ENCODE measurements at places on chromosomes 4 and X.

- DNase-seq: peak; percentile 75
- H3K4me1 ChIP-seq: peaks cover 5% of the 10 kb centered on the region
- H3K27ac ChIP-seq: peak within 1 kb of the TSS; percentile 81
- peak within 1 kb of the TSS; percentile 79 for H3K4me3 ChIP-seq
- H3K27me3 ChIP-seq: no peaks in the 10 kb centered on the region
- no peaks in the 10 kb centered on the region for H3K36me3 ChIP-seq
Measured at GRCh38 chrX:74421036-74421739, at the start of gene SLC16A2. SLC16A2 (plus strand) TSS chrX:74421493; CDS start chrX:74421638, 145 bp downstream.

GRCh38 chrX:44908153-44908552 lies 35.2 kb downstream of the KDM6A start:
- peaks cover 26% of the 10 kb centered on the region for H3K4me1 ChIP-seq
- H3K27ac ChIP-seq: no peak overlapping the region
- DNase-seq: peak; percentile 28
- H3K4me3 ChIP-seq: no peak overlapping the region
- no peaks in the 10 kb centered on the region for H3K27me3 ChIP-seq
- no peaks in the 10 kb centered on the region for H3K36me3 ChIP-seq

GRCh38 chrX:154382483-154383069 lies 3.5 kb downstream of the EMD start:
- no peak for DNase-seq
- no peaks in the 10 kb centered on the region for H3K36me3 ChIP-seq
- no peak overlapping the region for H3K27ac ChIP-seq
- 0 out of 2 replicates have a peak, but pooled peaks cover 4% of the 10 kb centered on the region for H3K4me1 ChIP-seq
- H3K27me3 ChIP-seq: no peaks in the 10 kb centered on the region
- H3K4me3 ChIP-seq: no peak overlapping the region

DNA sequence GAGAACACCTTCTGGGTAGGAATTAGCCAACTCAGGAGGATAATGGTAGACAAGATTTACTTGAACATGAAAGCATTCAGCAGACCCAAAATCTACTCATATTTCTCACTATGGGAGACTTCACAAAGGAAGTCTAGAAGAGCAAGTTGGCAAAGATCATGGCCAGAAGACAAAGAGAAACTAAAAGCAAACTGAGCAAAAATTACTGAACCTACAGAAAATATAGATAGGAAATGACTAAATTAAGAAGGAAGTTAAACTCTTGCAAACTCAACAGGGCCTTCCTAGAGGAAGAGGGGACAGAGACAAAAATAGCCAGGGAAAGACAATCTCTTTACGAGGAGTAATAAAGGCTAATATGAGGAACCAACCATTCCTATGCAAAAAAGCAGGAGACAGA lies 18.7 kb downstream of the CORIN start:
- H3K27me3 ChIP-seq: no peaks in the 10 kb centered on the region
- no peak for DNase-seq
- H3K27ac ChIP-seq: no peak overlapping the region
- peaks cover 12% of the 10 kb centered on the region for H3K4me1 ChIP-seq
- no peak overlapping the region for H3K4me3 ChIP-seq

DNA sequence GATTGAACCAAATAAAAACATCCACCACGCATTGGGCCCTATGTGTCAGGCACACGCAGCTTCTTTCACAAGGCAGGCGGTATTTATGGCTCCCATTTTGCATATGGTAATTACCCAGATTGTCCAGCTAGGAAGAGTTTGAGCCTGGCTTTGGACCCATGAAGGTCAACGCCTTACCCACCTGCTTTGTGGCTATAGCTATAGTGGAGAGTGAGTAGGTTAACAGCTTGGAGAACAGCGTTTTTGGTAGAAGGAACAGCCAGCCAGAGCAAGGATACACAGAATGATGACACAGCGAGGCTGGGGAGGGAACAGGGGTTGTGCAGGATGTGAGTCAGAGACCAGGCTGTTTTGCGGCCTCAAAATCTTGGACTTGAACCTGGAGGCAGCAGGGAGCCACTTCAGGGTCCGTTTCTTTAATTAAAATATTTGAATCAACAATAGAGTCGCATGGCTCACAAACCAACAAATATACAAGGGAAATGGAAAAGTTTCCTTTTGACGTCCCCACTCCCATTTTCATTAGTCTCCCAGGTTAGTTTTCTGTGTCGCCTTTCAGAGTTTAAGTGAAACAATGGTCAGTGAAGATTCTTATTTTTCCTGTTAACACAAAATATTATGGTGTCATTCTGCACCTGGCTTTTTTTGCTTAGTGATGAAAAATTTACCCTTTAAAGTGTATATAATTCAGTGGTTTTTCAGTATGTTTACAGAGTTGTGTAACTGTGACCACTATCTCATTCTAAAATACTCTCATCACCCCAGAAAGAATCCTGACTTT lies 118.2 kb upstream of the STX18 start:
- no peaks in the 10 kb centered on the region for H3K27me3 ChIP-seq
- H3K4me3 ChIP-seq: peak overlapping the region; percentile 45
- H3K36me3 ChIP-seq: no peaks in the 10 kb centered on the region
- peaks cover 19% of the 10 kb centered on the region for H3K4me1 ChIP-seq
- DNase-seq: peak; percentile 95
- peak overlapping the region; percentile 89 for H3K27ac ChIP-seq

DNA sequence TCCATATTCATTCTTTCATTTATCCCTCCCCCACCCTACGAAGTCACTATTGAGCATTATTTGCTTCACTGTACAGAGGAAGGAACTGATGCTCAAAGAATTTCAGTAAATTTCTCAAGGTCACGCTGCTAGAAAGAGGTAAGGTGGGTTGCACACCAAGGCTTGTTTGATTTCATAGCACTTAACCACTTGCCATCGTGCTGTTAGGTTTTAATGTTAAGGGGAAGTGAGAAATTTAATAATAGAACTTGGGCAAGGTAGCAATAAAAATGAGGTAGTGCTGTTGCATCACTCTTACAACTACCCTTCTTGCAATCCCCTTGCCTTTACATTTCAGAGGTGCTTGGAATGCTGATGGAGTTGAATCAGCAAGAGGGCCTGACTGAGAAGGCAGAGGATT lies 343.1 kb downstream of the MID1IP1 start:
- H3K27me3 ChIP-seq: no peaks in the 10 kb centered on the region
- no peaks in the 10 kb centered on the region for H3K4me1 ChIP-seq
- DNase-seq: no peak

DNA sequence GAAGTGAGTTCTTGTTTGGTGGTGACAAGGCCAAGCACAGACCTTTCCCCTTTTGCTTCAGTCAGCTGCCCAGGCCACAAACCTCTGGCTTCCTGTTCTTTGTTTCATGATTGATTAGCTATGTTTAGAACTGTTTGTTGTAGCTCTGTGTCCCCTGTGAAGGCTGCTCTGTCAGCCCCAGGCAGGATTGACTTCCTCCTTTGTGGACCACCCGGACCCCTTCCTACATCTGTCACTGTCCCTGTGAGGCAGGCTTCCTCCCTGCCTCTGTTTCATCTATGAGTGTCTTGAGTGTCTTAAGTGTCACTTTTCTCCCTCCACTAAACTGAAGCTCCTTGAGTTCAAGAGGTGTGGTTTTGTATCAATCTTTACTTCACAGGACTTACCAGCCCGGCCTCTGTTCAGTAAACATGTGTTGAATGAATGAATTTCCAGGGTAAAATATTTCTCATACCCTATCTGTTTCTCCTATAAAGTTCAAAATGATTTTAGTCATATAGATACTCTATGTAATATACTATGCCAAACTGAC lies 83.5 kb downstream of the ZNF674 start:
- H3K4me1 ChIP-seq: no peaks in the 10 kb centered on the region
- DNase-seq: no peak
- H3K4me3 ChIP-seq: no peak overlapping the region
- no peaks in the 10 kb centered on the region for H3K27me3 ChIP-seq
- H3K27ac ChIP-seq: no peak overlapping the region
- no peaks in the 10 kb centered on the region for H3K36me3 ChIP-seq

- DNase-seq: no peak
- H3K27me3 ChIP-seq: no peaks in the 10 kb centered on the region
- H3K36me3 ChIP-seq: no peaks in the 10 kb centered on the region
- no peak overlapping the region for H3K27ac ChIP-seq
- no peaks in the 10 kb centered on the region for H3K4me1 ChIP-seq
Measured at GRCh38 chrX:8364369-8365141, 100.1 kb upstream of the VCX3B start.

DNA sequence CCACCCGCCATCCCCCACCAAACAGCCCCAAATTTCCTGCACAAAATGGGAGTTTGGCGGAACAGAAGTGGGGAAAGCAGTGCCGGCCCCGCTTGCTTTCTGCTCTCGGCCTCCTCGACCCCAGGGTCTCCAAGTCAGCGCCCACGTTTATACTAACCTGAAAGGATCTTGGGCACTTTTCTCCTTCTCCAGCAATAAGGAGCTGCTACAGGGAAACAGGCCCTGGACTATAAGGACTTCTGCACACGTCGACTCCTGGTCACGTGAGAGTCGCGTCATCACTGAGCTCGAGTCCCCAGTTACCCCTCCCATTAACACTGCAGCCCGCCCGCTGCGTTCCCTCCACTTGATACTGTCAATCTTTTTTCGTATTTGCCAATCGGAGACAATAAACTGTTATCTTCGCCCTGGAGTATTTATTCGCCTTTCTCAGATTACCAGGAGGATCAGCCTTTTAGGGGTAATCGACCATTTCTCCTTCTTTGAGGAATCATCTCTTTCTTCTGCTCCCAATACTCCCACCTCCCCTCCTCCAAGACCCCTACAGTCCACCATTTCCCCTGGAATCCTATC lies at the start of gene TCEAL8:
TSS of gene TCEAL8 (minus strand) at position 235 of the 573 bp plus-strand sequence. CDS start 1,176 bp downstream, outside the sequence.
- peak within 1 kb of the TSS; percentile 97 for H3K4me3 ChIP-seq
- H3K27ac ChIP-seq: peak within 1 kb of the TSS; percentile 89
- peak; percentile 85 for DNase-seq

DNA sequence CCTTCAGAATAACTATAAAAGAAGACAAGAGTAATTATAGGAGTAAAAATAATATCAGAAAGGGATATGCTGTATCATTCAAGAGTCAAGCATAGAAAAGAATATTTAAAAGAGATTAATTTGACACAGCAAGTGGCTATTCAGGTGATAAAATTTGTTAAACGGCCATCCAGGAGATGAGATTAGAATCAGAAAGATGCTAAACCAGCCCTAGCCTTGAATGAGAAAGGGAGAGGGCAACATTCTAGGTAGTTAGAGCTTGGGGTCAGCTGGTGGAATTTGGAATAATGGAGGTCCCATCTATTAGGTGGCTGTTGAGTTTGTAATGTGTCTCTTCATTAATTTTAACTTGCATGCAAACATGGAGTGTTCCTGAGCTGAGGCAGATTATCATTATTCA lies 350.5 kb upstream of the PABPC4L start:
- H3K36me3 ChIP-seq: no peaks in the 10 kb centered on the region
- H3K27ac ChIP-seq: no peak overlapping the region
- H3K4me3 ChIP-seq: no peak overlapping the region
- no peaks in the 10 kb centered on the region for H3K27me3 ChIP-seq
- no peak for DNase-seq

DNA sequence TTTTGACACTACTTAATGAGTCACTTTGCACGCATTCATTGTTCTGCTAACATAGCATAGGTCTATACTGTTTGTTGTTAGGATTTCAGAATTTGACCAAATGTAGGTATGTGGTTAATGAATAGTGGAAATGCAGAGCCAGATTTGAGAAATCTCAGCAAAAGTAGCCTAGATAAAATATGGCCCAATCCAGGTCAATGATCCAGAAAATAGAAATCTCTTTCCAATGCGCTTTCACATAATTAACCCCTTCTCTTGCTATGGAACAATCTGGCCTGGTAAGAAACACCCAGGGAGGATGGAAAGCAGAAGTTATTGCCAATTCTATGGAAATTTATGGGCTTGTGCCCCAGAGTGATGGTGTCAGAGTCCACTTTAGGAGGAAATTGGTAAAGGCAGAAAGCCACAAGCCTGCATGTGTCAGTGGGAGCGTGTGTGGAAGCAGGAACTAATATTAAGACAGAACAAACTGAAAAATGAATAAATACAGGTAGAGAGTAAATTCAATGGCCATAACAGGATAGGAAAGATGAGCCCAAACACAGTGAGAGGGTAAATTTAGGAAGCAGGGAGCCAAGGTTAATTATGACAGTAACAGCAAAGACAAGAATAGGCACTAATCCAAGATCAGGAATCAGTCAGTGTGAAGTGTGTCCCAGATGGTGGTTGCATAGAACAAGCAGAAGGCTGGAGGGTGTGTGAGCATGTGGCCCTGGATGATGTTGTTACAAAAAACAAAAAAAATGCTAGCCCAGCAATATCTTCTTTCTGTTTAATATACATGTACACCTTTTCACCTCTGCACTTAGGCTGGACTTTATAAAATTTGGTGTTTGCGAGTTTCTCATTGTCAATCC lies 102.9 kb downstream of the SYTL5 start:
- H3K27me3 ChIP-seq: no peaks in the 10 kb centered on the region
- H3K36me3 ChIP-seq: no peaks in the 10 kb centered on the region
- H3K4me3 ChIP-seq: no peak overlapping the region
- H3K27ac ChIP-seq: no peak overlapping the region

- H3K27me3 ChIP-seq: no peaks in the 10 kb centered on the region
- H3K27ac ChIP-seq: peak overlapping the region; percentile 56
- peaks cover 85% of the 10 kb centered on the region for H3K4me1 ChIP-seq
- DNase-seq: peak; percentile 63
- no peaks in the 10 kb centered on the region for H3K36me3 ChIP-seq
- no peak overlapping the region for H3K4me3 ChIP-seq
Measured at GRCh38 chr4:98519268-98519977, 139.0 kb downstream of the TSPAN5 start.

DNA sequence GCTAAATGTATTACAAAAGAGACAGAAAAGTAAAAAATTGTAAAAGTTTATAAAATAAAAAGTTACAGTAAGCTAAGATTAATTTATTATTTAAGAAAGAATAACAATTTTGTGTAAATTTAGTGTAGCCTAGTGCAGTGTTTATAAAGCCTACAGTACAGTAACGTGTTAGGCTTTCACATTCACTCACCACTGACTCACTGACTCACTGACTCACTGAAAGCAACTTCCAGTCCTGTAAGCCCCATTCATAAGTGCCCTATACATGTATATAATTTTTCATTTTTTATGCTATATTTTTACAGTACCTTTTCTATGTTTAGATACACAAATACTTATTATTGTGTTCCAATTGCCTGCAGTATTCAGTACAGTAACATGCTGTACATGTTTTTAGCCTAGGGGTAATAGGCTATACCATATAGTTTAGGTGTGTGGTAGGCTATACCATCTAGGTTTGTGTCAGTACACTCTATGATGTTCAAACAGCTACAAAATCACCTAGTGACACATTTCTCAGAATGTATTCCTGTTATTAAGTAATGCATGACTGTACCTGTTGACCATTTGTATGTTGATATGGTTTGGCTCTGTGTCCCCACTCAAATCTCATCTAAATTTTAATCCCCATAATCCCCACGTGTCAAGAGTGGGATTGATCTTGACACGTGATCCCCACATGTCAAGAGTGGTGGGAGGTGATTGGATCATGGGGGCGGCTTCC lies 57.9 kb downstream of the CFAP299 start:
- H3K27ac ChIP-seq: no peak overlapping the region
- H3K27me3 ChIP-seq: no peaks in the 10 kb centered on the region
- no peaks in the 10 kb centered on the region for H3K36me3 ChIP-seq
- H3K4me3 ChIP-seq: no peak overlapping the region
- DNase-seq: peak; percentile 85

GRCh38 chr4:159250751-159251325 lies 148.0 kb downstream of the RAPGEF2 start:
- no peaks in the 10 kb centered on the region for H3K27me3 ChIP-seq
- H3K27ac ChIP-seq: no peak overlapping the region

GRCh38 chrX:136598631-136599030 lies 49.3 kb upstream of the CD40LG start:
- H3K36me3 ChIP-seq: no peaks in the 10 kb centered on the region
- no peaks in the 10 kb centered on the region for H3K4me1 ChIP-seq
- DNase-seq: no peak
- H3K27ac ChIP-seq: no peak overlapping the region

- no peaks in the 10 kb centered on the region for H3K36me3 ChIP-seq
- no peak for DNase-seq
- H3K4me1 ChIP-seq: peaks cover 7% of the 10 kb centered on the region
- no peaks in the 10 kb centered on the region for H3K27me3 ChIP-seq
Measured at GRCh38 chrX:149628768-149629167, 2.8 kb downstream of the TMEM185A start.
